ENCODE measurements at places on chromosomes 2 and 18.

DNA sequence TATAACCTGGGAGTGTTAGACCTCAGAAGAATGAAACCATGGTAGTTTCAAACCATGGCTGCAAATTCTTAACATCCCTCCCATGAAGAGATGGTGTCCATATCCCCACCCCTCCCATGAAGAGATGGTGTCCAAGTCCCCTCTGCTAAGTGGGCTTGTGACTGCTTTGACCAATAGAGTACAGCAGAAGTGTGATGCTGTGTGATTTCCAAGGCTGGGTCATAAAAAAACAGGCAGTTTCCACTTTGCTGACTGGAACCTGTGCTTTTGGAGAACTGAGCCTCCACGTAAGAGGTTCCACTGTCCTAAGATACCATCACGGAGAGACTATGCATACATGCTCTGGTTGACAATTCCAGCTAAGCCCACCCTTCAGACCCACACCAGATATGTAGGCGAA lies 65.5 kb downstream of the MRO start:
- DNase-seq = no peak

GRCh38 chr2:176561706-176562105 lies 292.5 kb downstream of the MTX2 start:
- DNase-seq = no peak

DNA sequence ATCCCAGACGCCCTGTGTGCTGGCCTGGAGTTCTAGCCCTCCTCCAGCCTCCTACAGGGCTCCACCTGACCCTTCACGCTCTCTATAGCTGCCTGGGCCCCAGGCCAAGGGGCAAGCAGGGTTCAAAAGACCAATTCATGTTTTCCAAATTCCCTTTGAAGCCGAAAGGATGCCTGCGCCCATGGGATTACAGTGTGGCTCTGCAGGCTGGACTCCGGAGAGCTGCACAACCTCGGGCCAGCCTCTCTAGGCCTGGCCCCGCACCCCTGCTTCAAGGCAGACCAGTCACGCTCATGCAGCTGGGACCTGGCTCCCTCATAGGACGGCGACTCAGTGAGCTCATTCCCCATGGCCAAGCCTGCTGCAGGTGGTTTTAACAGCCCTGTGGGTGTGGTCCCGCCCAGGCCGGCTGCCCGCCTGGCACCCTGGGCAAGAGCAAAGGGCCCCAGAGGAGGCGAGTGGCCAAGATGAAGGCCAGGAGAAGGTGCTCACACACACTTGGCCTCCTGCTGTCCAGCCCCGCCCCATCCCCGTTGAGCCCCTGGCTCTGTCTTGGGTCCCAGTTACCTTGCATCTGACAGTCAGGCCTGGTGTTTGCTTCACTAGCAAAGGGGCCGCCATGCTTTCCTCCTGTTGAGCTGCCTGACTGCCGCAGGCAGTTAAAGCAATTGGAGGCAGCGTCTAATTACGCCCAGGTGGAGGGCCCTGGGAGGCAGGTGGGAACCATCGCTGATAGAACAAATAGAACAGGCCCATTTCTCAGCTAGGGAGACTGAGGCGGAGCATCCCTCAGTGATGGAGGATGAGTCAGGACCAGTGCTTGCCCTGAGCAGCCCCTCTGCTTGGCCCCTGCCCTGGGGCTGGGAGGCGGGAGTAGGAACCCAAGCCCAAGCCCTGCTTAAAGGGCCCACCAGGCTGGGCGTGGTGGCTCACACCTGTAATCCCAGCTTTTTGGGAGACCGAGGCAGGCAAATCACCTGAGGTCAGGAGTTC lies 56.9 kb downstream of the SMAD7 start:
- no peak for DNase-seq

DNA sequence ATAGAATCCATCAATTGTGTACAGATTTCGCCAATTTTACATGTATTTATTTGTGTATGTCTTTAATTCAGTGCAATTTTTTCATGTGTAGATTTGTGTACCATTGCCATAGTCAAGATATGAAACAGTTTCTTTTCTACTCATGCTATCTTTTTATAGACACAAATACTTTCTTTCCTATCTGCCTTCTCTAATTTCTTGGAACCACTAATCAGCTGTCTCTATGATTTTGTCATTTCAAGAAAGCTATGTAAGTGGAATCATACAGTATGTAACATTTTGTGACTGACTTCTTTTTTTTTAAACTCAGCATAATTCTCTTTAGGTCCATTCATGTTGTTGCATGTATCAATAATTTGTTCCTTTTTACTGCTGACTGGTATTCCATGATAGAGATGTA lies 33.3 kb downstream of the KIAA1328 start:
- DNase-seq = no peak

GRCh38 chr2:3641181-3641580 lies 16.8 kb upstream of the ALLC start:
- DNase-seq = no peak

DNA sequence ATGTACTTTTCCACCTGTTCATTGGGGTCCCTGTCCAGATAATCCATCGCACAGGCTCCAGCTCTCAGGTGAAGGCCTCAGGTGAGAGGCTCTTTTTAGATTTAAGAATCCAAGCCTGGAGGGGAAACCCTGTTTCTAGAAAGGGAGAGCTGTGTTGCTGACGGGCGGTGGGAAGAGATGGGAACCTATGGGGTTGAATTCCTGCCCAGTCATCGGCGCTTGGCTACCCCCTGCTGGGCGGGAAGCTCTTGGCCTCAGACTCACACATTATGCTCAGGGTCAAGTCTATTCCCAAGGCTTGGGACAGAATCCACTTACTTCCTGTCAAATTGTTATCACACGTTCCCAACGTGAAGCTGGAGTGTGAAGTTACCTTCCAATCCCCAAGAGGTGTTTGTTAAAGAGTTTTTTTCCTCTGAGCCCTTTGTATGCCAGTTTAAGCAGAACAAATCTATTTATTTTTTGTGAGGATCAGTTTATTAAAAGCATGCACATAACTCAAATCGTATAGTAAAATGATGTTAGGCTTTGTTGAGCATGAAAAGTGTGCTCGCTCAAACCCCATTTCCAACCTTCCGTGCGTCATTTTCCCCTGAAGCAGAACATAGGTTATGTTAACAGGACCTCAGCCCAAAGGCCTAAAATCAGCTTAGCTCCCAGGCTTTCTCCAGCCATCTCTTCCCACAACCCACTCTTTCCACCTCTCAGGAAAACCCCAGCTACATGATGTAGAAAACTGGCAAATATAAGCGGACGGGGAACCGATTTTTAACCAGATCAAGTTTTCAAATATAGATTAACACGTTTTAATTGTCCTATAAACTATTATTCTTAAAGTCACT lies 181.7 kb upstream of the ETAA1 start:
- peak; percentile 24 for DNase-seq

GRCh38 chr18:75250471-75250821 lies 39.8 kb downstream of the TSHZ1 start:
- DNase-seq = no peak

GRCh38 chr2:223500709-223501108 lies 101.5 kb downstream of the SCG2 start:
- no peak for DNase-seq

DNA sequence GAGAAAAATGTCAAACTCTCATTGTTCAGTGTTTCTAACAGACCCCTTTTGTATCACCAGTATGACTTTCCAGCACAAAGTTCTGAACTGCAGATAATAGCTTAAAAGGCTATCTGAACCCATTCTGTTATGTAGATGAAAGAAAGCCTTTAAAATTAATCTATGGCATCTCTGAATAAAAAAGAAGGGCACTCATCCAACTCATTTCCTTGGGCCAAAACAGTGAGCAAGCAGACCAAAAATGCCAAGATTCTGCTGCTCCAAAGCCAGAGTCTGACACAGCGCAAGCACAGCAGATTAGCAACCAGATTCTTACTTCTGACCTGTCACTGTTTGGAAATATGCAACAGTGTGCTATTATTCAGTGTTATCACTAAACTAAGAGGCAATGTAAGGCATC lies 22.6 kb upstream of the ITGA6 start:
- DNase-seq = no peak

- DNase-seq = no peak
These were observed 7.6 kb downstream of the PLEKHM3 start for GRCh38 chr2:208017721-208018120.

DNA sequence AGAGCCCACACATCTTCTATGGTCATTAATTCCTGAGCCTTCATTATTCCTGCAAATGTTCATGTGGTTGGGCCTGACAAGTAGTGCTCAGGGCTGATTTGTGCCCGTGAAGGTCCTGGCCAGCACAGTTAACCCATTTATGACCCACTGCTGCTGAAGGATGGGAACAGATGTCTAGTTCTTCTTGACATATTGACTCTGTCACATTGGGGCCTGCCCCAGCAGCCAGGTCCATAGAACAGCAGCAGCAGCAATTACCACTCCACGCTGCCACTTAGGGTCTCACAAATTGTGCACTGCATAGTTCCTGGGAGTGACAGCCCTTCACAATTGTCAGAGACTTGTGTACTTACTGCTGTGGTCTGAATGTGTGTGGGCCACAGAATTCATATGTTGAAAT lies 442.3 kb upstream of the RGPD4 start:
- DNase-seq = no peak

DNA sequence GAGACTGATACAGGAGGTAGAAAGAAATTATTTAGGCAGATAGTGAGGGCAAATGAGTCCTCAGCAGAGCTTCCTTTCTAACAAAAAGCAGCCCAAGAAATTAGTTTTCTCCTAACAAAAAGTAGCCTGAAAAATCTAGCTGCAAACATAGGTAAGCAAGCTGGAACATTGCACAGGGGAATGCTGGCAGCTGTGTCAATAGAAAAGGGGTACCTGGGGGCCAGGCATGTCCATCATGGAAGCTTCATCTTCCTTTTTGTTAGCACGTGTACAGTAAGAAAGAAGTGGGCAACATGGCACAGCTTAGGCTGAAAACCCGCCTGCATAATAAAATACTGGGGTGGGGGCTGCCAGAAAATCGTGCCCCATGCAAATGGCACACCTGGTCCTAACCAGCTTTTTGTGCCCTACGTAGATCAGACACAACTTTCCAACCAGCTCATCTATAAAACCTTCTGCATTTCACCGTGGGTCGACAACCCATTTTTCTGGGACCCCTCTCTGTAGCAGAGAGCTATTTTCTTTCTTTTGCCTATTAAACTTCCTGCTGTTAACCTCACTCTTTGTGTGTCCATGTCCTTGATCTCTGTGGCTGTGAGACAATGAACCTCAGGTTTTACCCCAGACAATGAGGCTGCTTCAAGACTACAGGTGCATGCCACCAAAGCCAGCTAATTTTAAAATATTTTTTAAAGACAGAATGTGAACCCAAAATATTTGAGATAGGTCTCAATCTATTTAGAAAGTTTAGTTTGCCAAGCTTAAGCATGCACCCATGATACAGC lies 6.6 kb upstream of the MTHFD2 start:
- peak; percentile 31 for DNase-seq

GRCh38 chr18:22710673-22711191 lies 222.4 kb upstream of the RBBP8 start:
- DNase-seq = no peak

DNA sequence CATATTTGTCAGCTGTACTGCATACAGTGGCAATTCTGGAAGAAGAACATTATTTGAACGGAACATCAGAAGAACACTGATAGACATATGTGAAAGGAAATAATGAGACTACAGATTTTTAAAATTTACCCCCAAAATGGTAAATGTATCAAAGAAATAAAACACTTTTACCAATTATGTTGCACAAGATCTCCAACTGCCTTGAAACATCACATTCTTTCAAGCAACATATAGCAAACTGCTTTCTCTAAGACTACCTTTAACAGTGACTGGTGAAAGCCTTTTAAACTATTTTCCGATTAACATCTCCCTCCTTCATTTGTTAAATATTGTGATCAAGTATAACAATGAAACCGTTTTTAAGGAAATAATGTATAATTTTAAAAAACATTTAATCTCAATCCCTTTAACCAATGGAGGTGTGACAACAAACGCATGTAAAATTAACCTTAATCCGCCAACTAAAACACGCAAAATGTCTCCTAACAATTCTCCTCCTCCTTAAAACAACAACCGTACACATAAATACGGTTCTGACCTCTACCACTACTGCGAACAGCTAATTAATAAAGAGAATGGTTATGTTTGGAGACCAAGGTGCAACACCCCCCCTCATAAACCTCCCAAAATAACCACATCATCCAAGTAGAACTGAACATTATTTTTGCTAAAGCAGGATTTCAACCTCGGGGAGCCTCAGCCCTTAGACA lies 2.4 kb downstream of the FBXO11 start:
- peak; percentile 57 for DNase-seq

- peak; percentile 96 for DNase-seq
These were observed 941.9 kb downstream of the SLC4A3 start for GRCh38 chr2:220569112-220569897.

DNA sequence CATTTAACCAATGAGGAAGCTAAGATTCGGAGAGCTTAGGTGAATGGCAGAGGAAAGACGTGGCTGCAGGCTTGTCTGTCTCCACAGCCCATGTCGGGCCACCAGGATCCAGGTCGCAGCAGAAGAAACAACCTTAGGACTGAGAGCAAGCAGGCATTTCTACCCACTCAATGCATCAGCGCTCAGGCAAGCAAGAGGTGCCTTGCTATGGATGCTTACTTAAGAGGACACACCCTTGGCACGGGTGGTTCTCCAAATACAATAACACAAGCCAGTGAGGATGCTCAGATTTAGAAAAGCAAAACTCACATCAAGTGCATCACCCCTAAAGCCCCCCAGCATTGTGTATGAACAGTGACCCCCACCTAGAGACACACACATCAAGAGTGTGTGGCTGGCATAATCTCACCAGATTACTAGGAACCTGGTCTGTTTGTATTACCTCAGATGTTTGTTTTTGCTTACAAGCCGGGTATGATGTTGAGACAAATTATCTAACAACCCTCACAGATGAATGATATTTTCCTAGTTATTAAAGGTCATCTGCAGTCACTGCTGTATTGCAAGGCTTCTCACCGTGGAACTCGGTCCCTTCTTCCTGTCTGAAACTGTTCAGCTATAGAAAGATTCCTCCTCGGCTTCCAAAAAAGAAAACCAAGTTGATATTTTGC lies 34.2 kb upstream of the NPAS2 start:
- DNase-seq = no peak

- DNase-seq = peak; percentile 23
These were observed 204.2 kb downstream of the TMEM247 start for GRCh38 chr2:46683541-46683940.
